ENCODE measurements at places on chromosomes 11 and 22.
A peak's percentile ranks its signal among the peaks of the same experiment; 100 is the strongest.

DNA sequence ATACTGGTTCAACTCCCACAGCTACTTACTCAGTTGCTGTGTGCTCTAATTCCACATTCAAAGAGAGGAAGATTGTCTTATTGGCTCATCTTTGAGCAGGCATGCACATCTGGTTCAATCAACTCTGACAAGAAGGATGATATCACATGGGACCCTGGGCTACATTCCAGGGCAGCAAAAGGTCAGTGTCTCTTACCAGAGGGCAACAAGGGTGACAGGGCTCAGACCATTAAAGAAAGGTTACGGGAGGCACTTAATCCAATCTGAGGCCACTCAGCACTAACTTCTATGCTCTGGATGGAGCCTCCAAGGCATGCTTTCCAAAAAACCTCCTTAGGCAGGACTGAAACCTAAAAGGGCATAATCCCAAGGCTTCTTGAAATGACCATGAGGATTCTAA lies 549.4 kb upstream of the API5 start:
- no peak for DNase-seq

DNA sequence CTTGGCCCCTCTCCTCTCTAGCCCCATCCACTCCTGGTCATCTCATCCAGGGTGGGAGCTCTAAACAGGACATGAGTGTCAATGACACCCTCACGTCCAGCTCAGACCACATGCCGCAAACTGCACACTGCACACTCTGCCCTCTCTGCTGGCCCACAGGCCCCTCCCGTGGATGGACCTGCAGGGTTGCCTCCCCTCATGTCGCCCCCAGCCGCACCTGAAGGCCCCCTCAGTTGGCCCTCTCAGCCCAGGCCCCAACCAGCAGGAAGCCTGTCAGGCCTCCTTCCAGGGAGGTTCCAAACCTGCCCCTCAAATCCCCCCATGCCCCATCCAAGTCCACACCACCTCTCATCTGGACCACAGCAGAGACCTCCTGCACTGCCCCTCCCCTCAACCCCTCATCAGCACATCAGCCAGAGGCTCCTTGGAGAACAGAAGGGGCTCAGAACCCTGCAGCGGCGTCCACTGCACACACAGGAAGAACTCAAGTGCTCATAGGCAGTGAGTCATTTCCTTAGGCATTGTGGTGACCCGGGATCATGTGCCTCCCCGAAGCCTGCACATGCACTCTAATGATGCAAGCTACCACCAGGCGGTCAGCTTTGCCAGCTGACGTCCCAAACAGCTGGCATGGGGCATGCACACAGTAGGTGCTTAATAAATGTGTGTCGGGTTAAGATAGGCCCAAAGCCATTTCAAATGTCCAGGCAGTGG lies 12.9 kb upstream of the CDKN1C start:
- DNase-seq = peak; percentile 87

GRCh38 chr22:25554689-25555088 lies 9.8 kb upstream of the GRK3 start:
- no peak for DNase-seq

- peak; percentile 29 for DNase-seq
Observed at GRCh38 chr11:45661439-45662055, 3.9 kb downstream of the CHST1 start.

DNA sequence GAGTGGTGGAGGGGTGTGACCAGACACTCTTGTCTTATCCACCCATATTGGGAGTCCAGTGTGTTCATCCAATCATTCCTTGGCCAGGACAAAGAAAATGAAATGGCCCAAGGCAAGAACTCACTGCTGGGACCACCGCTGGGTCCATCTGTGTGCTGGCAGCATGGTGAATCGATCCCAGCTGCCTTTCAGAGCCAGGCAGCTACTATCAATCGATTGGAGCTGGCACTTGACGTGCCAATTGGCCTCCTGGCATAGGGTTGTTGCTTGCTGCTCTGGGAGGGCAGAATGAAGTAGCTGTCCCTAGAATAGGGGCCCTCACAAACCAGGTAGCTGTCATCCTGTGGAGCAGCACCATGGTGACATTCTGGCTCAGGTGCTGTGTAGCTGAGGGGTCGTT lies 1.4 kb upstream of the ARVCF start:
- no peak for DNase-seq

DNA sequence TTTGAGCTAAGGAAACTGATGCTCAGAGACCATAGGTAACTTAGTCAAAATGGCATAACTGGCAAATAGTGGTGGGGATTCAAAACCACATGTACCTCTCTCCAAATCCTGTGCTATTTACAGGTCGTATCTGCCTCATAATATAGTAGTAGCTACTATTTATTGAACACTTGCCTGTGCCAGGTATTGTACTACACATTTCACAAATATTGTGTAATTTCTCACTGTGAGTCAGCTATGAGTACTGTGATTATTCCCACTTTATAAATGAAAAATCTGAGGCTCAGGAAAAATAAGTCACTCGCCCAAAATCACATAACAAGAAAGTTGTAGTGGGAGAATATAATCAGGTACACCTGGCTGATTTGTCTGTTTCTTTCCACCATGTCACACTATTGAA lies 199.8 kb upstream of the FAT3 start:
- no peak for DNase-seq

- DNase-seq = no peak
Observed at GRCh38 chr11:34499719-34500500, 13.7 kb downstream of the ELF5 start.

DNA sequence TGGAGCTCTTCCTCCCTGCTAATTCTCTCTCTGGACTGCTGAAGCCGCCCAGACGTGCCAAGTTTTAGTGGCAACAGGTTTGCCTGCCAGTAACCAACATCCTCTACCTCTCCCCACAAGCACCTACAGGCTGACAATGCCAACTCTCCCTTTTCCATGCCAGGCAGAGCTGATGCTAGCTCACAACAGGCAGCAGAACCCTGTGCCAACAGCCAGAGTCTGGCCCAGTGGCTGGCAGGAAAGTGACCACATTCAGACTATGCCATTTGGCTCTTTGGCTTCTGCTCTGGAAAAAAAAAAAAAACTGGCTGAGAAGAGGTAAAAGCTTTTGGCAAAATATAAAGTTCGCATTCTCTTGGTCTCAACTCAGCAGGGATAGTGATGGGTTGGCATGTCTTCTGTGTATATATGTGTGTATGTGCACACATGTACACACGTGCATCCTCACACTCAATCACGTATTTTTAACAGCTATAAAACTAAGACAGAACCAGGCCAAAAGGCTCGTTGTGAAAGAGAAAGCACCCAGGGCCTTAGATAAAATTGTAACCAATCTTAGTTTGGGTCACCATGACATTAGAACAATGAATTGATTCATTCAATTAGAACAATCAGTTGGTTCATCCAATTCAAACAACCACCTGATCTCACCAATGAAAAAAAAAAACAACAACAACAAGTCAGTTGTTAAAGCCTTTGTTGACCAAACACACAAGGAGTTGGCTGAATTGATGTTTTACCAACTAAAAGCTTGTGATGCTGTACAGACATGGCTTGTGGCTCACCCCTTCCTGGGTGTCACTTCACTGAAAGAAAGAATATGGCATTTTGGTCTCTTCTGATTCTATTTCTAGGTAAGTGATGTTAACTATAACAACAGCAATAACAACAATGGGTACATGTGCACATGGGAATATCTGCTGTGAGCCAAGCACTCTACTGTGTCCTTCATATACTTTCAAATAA lies 48.6 kb downstream of the TRIM29 start:
- no peak for DNase-seq

GRCh38 chr22:30878516-30879414 lies 89.8 kb downstream of the MORC2 start:
- DNase-seq = peak; percentile 32

- no peak for DNase-seq
Observed at GRCh38 chr22:50286275-50286674, 16.1 kb upstream of the MAPK11 start.

DNA sequence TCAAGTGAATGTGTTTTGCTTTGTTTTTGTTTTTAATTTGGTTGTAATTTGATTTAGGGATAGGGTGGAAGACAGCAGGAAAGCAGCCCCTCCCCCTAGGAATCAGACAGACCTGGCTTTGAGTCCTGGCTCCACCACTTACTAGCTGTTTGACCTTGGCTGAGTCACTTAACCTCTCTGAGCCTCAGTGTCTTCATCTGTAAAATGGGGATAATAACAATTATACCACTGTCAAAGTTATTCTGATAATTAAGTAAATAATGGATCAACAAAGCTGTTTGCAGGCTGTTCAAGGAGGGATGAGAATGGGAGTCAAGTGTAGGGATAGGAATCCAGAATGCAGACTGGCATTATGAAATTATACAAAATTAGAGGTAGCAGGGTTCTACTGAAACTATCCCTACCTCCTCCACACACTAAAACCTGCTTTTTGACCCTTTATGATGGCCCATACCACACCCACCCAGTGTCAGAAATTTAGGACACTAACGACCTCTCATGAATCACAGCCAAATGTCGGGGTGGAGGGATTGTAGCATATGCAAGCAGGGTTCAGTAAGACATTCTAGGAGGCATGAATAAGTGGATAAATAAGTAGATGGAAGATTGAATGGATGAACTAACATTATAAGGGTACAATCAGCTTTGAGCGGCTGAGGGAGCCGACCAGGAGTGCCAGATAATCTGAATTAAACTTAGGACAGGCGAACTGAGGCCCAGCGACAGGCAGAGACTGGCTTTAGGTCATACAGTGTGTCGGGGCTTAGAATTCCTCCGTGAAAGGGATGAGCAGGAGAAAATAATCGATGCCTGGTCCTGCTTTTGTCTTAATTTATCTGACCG lies 974 bp downstream of the ANAPC15 start:
- no peak for DNase-seq

DNA sequence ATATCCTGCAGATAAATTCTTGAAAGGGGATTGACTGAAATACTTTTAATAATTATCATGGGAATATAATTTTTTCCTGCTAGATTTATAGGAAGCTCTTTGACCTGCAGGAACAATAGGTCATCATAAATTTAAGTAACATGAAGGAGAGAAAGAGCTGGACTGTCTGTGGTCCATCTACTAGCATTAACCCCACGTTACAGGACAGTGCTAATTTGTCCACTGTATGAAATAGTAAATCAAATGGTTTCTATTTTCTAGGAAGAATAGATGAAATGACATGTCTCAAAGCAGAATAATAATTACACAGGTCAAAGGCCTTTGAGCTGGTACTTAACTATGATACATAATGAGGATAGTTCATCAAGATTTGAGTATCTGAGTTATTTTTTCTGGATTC lies 825.4 kb upstream of the CNTN5 start:
- no peak for DNase-seq

GRCh38 chr22:30680991-30681770 lies 13.5 kb upstream of the OSBP2 start:
- DNase-seq = no peak

DNA sequence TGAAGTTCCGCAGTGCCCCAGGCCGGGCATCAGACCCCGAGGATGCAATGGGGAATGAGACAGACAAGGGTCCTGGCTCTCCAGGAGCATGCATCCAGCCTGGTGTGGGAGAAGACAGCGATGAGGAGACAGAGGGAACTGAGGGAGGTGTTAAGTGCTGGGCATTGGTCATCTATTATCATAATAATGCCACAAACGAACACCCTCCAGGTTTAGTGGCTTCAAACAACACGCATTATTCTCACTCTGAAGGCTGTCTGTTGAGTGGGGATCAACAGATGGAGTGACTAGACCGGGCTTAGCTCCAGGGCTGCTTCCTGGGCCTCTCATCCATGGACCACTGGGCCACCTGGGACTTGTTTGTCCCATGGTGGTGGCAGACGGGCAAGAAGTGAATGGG lies 48.6 kb downstream of the MCM5 start:
- no peak for DNase-seq

GRCh38 chr11:78921509-78921908 lies 346.8 kb upstream of the NARS2 start:
- no peak for DNase-seq

GRCh38 chr22:30521368-30522156 lies 16.1 kb upstream of the SEC14L4 start:
- DNase-seq = no peak

DNA sequence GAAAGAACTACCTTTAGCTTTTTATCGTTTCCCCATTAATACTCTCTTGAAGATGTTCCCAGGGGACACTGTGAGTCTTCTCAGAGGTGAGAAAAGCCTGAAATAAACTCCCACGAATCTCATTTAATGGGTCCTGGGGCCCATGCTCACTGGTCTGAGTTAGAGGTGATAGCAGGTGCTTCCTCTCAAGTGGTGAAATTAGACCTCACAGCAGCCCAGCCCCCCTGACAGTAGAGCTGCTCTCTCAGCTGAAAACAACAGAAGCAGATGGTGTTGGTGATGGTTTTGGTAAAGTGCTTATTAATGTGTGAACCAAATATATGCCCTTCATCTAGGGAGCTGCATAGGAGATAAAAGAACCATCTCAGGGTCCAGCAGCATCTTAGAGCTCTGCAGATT lies 76.8 kb upstream of the VPREB1 start:
- DNase-seq = no peak

DNA sequence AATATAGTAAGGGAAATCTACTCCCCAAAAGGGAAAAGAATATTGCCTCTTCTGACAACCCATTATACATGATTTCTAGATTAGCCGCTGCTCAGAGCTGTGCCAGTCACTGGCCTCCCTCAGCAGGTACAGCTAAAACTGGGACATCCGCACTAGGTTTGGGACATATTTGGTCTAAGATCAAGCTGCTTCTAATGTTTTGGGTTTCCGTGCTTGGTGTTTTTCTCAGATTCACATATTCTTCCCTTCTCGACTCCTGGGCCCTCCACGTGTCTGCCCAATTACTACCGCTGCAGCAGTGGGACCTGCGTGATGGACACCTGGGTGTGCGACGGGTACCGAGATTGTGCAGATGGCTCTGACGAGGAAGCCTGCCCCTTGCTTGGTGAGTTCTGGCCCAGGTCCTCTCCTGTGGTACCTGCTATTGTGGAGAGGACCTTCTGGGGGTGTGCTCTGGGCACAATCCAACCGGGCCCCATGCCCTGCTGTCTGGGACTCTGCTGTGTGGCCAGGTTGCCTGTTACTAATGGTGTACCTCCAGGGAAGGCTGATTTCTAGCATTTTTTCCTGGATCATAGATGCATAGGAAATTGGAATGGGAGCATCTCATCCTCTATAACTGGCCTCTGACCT lies 138.1 kb upstream of the SORL1-AS1 start:
- DNase-seq = no peak

DNA sequence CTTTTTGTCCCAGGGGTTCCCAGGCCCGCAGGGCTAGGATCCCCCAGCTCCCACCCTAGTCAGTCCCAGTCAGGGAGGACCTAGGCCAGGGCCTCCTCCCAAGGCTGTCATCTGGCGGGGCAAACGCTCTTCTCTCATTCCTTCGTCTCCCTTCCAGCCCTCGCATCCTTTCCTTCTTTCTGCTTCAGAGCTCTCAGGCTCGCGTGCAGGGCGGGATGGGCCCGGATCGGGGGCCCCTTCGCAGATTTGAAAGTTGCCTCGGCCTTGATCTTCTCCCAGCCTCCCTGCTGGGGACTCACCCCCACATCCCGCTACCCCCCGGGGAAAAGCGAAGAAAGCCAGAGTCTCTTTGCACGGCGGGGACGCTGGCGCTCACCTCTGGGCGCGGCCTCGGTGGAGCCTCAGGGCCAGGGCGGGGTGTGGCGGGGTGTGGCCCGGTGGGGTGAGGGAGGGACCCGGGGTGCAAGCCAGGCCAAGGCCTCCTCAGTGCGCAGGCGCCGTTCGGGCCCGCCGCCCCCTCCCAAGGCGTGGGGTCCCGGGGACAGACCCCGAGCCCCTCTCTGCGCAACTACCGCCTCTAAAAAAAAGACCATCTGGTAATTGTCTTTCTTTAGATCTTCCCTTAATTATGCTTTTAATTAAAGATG lies 14.8 kb upstream of the PAX6 start:
- no peak for DNase-seq

GRCh38 chr11:28439403-28439802 lies 331.2 kb downstream of the METTL15 start:
- DNase-seq = no peak

- no peak for DNase-seq
Observed at GRCh38 chr11:58659404-58659803, 36.9 kb downstream of the CNTF start.
